ENCODE measurements at places on chromosomes 6 and 20.

DNA sequence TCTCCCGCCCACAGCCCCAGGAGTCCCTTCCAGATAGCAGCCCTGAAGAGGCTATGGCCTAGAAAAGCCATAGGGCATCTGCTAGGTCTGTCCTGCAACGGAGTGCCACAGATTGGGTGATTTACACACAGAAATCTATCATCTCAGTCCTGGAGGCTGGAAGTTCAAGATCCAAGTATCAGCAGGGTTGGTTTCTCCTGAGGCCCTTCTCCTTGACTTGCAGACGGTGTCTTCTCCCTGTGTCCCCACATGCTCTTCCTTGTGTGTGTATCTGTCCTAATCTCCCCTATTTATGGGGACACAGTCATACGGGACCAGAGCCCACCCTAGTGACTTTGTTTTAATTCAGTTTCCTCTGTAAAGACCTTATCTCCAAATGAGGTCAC is 15.3 kb downstream of the FOXF2 start:
- no peak for DNase-seq

- DNase-seq = no peak
Measured at GRCh38 chr6:9248133-9248532, 812.8 kb upstream of the SLC35B3 start.

GRCh38 chr20:41004531-41005360 is 23.9 kb upstream of the TOP1 start:
- no peak for DNase-seq

DNA sequence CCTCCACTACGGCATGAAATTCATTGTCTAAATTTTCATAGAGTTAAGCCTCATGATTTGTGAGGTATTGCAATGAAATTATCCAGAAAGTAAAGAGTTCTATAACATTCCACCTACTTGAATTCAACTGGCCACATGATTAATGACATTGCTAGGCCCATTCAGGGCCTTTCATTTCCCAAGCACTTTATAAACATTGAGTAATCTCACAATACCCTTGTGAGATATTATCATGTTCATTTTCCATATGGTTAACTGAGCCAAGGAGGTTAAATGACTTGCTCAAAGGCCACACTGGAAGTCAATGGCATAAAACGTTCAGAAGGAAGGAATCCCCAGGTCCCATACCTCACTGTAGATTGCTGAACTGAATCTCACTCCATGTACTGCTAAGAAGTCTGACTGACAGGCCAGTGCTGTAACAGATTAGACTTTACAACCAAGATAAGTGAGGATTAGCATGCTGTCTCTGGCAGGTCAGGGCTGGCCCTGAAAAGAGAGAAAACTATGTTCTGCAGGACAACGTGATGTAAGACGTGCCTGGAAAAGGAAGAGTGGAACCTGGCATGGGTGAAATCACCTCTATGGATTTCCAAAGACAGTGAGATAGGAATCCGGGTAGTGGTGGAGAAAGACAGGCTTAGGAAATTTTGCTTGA is 75.9 kb upstream of the SPACA1 start:
- no peak for DNase-seq

- DNase-seq = no peak
Measured at GRCh38 chr20:37958856-37959520, 56.1 kb downstream of the VSTM2L start.

- no peak for DNase-seq
Measured at GRCh38 chr6:145830612-145831011, 16.0 kb upstream of the FBXO30 start.

DNA sequence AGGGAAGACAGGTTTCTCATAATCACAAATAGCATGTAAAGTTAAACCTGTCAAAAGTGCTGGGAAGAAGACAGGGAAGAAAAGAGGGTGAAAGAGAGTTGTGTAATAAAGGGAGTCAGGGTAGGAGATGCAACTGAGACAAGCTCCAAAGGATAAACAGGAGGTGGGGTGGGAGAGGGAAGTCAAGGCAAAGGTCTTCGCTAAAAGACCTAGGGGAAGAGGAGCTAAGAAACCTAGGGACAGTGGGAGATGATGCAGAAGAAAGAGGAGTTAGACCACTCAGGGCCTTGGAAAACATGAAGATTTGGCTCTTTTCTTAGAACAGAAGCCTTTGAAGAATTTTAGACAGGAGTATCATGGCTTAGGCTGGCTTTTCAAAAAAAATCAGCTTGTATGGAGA is 7.0 kb downstream of the PRR3 start:
- no peak for DNase-seq

GRCh38 chr6:52588087-52588709 is 11.3 kb upstream of the TRAM2 start:
- no peak for DNase-seq

- no peak for DNase-seq
Measured at GRCh38 chr6:130848945-130849344, 21.7 kb downstream of the SMLR1 start.

GRCh38 chr6:25582101-25582500 is 69.9 kb upstream of the SCGN start:
- DNase-seq = no peak

DNA sequence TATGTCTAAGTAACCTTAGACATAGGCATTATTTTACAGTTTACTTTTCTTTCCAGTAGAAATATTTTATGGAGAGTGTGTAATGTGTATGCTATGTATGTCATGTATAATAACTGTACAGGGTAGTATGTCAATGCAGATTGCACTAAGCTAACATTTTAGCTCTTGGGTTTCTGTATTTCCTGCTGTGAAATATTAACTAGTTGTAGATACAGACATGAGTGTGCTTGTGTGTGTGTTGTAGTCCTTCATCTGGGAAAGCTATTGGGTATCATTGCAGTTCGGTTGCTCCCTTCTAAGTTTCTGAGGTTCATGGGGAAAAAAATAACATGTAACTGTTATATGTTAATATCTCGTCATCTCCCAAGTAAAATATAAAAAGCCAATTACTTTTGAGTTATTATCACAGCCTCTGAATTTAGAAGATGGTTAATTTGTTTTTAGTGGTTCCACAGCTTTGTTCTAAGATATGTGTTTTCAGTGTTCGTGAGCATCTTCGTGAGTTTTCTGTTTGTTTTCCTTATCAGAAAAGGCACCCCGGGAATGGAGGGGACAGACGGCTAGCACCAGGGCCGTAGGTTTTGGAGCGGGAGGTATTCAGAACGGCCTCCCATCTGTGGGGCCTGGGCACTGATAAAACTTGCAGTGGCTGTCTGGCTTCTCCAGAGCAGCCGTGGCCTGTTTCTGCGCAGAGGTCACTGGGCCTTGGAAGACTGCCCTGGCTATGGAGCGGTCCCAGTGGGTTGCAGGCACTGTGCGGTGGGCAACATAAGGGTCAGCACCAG is 215.0 kb downstream of the ARID1B start:
- DNase-seq = no peak

- no peak for DNase-seq
Measured at GRCh38 chr6:149324428-149324827, 6.9 kb downstream of the TAB2 start.

- DNase-seq = no peak
Measured at GRCh38 chr20:30812739-30813411, 444.6 kb upstream of the DEFB115 start.

Data from DMS153 (cell line).